ENCODE measurements at places on chromosomes 2 and 18.

DNA sequence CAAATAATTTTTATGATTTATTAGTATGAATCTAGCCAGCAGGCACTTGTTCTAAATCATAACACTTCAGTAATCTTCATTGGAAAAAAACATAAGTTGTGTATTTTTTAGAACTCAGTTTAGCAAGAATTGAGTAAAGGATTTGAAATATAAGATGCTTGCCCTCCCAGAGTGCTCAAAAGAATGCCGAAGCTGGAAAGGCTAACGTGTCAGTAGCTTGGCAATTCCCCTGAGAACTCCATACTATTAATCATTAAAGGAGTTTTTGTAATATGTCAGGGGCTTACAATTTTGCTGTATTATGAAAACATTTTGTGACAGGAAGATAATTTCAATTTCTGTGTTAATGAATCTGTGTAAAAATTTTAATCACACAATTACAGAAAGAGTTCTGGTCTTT lies 122.7 kb downstream of the GULP1 start:
- DNase-seq, result no peak

GRCh38 chr2:222708274-222708710 lies 36.8 kb downstream of the MOGAT1 start:
- DNase-seq, result peak; percentile 23

DNA sequence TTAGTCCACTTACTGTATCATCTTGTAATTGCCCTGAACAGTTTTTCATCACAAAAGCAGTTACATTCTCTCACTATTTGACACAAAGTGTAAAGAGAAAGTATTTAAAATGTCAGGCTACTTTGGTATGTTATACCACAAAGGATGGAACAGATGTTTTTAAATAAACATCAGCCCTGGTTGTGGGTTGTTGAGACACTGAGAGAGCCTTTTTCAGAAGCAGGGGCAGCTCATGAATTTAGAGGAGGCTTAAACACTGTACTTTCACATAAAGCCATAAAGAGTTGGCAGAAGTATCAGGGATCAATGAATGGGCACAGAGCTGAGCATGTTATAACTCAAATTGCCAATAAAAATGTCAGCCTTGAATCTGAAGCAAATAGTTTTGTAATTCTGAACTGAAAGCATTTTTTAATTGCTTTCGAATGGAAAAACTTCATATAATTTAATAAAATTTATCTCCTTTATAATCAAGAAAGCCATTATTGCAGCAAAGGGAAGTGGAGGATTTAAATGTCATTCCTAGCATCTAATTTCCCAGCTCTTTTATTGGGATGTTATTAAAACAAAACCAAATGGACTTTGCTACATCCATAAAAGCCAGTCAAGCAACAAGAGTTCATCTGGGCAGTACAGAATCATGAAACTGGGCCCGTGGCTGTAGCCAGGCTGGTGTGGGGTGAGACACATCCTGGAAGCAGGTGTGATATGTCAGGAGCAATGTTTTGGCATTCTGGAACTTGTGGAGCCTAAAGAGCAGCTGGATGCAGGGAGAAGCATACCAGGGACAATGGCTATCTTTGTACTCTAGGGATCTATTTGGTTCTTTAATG lies 95.1 kb upstream of the NT5C1B start:
- DNase-seq, result no peak

- DNase-seq, result no peak
Measured at GRCh38 chr2:19685731-19686130, 216.1 kb downstream of the TTC32 start.

- DNase-seq, result no peak
Measured at GRCh38 chr18:54787616-54788015, 40.7 kb upstream of the RAB27B start.

DNA sequence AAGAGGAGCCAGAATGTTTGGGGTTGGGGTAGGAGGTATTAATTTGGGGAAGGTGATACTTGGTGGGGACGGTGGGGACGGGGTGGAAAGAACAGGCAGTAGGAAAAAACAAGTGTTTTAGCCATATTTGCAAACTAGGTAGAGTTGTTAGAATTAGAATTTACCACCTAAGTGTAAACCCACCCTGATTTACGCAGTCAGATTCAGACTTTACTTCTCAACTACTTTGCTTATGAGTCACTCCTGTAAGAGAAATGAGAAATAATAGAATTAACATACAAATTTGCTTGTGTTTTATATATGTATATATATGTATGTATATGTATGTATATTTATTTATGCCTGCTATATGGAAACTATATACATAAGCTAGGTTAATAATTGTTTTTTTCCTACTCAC lies 1168.2 kb upstream of the ZEB2 start:
- DNase-seq, result no peak

Measured in NCI-H526 treated with DMSO at 0.1 percent for 48 hours (cell line).